ENCODE measurements at places on chromosomes 3 and 15.

DNA sequence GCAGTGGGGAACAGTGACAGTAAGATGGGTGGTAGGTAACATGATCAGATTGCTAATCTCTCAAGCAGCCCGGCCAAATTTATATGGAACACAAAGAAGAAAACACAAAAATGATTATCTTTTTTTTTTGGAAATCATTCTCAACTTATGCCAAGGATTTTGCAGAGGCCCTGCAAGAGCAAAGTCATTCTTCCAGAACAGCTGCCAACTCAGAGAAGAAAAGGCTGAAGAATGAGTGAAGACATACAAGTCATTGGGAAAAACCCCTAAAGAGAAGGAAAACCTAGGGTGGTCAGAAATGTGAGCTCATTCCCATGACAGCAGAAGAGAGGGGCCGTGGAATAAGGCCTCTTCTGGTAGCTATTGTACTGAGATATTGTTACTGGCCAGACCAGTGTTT lies 246.7 kb downstream of the SHOX2 start:
- no peak for DNase-seq

- DNase-seq, result no peak
Observed at GRCh38 chr15:74809242-74809641, 3.4 kb upstream of the LMAN1L start.

DNA sequence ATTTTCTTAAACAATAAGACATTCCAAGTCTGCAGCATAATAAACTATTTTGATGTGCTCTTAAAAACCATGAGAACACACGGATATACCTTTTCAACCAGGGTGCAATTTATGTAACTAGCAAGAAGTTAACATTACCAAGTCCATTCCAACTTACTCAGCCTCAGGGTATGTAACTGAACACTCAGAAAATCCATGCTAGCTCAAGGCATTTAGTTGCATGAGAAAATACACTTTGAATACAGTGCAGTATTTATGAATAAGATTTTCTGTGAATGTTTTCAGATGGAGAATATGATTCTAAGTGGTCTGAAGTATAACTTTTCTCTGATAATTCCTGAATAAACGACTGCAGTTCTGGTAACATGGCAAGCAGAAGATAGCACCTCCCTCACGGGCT lies 124.3 kb downstream of the SNRK start:
- peak; percentile 1 for DNase-seq

DNA sequence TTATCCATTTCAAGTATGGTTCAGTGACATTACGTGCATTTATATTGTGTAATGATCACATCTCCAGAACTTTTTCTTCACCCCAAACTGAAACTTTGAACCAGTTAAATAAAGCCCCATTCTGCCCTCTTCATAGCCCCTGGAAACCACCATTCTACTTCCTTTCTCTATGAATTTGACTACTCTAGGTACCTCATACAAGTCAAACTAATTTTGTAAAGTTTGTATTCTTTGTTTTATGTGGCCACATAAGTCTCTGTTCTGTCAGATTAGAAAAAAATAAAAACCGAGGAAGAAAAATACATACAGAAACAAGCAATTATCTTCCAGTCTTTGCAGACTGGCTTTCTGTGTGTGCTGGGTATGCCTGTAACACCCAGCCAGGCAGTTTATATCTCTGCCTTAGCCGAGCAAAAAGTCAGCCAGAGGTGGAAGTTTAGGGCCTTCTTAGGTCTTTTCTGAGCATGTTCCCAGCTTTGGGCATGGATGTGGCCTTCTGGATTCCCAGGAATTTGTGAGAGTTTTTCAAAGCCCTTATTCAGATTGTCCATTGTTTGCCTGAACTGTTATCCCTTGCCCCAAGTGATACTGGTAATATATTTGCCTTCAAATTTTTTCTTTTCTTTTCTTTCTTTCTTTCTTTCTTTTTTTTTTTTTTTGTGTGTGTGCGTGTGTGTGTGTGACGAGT lies 6.0 kb upstream of the GRAMD1C start:
- DNase-seq, result no peak

DNA sequence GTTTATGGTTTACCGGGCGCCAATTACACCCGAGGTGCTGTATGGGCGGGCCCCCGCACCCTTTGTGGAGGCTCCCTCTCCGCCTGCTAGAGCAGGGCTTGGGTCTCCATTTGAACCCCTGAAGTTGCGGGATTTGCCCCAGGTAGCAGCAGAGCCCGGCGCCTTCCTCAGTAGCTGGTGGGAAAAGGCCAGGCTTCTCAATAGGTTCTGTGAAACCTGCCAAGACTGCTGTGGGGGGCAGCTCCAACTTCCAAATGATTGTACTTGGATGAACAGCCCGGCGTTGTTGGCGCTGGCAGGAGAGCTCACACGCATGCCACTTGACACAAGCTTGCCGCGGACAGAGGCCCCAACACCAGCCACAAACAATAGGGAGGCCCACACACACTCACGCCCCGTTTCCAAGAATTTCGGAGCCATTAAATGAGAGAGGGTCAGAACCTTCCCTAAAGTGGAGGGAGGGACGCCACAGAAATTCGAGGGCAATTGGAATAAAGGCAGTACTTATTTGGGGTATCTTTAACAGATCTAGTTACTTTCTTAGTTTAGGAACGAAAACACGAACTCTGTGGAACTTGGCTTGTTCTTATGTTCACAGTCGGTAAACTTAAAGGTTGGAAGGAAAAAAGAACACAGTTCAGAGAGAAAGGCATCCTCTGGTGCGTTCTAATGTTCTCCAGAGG lies 1.4 kb downstream of the EPHB3 start:
- DNase-seq, result no peak

DNA sequence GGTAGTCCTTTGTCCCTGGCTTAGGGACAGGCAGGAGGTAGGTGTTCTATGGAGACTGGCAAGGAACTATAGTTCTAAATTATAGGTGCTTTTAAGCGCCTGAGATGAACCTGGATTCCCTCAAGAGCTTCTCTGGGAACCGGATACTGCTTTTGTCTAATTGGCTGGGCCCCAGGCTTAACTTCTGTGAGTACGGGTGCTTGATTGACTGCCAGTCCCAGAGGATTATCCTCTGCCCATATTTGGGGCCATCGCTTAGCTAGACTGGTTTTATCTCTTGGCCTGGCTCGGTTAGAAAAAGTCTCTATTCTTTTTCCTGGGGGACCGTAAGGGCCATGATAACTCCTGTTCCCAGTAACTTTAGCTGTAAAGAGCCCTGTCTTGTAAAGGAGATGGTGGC lies 339.1 kb downstream of the KCNH8 start:
- no peak for DNase-seq

GRCh38 chr3:116630494-116630893 lies 79.1 kb upstream of the TUSC7 start:
- DNase-seq, result no peak

DNA sequence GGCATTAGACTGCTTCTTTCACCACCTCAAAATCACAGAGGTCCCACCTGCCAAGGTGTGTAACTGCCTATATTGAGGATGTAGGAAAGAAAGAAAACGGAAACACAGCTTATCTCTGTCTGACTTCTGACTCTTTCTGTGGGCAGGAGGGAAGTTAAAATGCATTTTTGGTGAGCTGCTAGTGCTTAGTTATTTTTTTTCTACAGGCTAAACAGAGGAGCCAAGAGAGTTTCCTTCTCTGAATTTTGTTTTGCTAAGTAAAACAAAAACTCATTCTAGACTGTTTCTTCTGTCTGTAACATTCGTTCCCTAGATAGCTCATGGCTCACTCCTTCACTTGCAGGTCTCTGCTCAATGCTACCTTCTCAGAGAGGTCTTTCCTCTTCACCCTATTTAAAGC lies 18.8 kb upstream of the AMOTL2 start:
- no peak for DNase-seq

GRCh38 chr15:41105348-41106334 lies 10.4 kb downstream of the INO80 start:
- DNase-seq, result no peak

DNA sequence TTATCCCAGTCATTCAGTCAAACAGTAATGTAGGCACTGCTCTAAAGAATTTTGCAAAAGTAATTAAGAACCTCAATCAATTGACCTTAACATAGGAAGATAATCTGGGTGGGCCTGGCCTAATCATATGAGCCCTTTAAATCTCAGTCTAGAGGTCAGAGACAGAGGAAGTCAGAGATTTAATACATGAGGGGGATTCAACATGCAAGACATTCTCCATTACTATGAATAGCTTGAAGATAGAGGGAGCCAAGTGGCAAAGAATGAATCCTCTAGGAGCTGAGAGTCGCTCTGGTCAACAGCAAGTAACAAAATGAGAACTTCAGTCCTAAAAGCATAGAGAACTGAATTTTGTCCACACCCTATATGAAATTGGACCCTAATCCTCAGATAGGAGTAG lies 39.0 kb upstream of the MBNL1 start:
- DNase-seq, result no peak

DNA sequence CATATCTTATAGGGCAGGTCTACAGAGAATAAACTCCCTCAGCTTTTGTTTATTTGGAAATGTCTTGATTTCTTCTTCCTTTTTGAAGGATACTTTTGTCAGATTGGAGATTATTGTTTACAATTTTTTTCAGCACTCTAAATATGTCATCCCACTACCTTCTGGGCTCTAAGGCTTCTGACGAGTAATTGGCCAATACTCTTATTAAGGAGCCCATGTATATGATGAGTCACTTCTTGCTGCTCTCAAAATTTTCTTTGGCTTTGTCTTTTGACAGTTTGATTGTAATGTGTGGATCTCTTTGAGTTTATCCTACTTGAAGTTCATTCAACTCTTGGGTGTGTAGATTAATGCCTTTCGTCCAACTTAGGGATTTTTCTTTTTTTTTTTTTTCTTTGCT lies 28.9 kb upstream of the CD200R1L start:
- DNase-seq, result no peak

GRCh38 chr3:182740710-182741109 lies 52.6 kb upstream of the ATP11B start:
- DNase-seq, result no peak

DNA sequence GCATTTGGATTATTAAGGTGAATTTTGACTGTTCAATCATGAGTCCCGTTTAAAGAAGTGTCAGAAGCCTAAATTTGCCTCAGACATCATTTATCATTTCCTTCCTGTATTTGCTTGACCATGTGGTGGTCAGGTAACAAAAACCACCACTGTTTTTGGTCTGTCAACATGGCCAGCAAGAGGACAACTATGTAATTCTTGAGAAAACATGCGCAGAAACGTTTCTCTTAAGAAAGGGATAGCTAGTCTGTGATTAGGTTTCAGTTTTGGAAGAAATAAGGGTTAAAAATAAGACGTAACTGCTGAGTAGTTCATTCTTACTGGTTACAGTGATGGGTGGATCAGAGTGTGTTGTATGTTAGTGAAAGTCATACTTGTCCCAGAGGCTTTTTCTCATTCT lies 204.5 kb downstream of the AKAP13 start:
- DNase-seq, result no peak

- no peak for DNase-seq
Observed at GRCh38 chr3:3087279-3087678, 22.9 kb downstream of the IL5RA start.

- DNase-seq, result peak; percentile 88
Observed at GRCh38 chr15:68405378-68406250, 26.3 kb downstream of the ITGA11 start.

- no peak for DNase-seq
Observed at GRCh38 chr15:66760097-66760967, 58.3 kb downstream of the SMAD6 start.

DNA sequence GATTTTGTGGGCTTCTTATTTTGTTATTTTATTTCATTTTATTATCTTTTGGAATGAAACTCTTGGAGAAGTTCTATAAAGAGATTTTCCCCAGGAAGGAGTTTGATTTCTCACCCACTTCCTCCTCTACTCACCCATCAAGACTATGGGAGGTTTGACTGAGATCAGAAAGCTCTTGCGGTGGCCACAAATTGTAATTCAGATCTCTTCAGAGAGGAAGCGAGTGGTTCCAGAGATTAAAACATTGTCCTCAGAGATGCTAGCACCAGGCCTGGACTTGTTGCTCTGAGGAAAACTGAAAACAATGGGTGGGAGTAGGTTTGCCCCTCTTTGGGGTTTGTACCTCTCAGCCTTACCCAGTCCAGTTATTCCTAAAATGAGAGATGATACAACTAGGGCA lies 8.1 kb upstream of the MUC13 start:
- no peak for DNase-seq

- DNase-seq, result peak; percentile 94
Observed at GRCh38 chr3:187740421-187741399, 4.6 kb downstream of the BCL6 start.

DNA sequence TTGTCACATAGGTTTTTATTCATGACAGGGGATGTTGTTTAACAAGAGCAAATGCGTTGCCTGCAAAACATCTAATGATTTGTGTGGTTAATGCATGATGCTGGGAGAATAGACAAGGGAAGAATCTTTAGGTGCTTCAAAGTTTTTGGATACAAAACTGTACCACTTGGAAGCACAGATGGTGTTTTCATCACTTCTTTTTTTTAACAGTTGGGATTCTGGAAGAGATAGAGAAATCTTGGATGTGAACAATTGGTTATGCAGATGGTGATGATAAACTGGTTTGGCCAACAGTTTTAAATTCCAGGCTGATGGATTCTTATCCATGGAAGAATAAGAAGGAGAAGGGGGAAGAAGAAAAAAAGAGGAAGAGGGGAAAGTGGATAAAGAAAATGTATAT lies 379.4 kb downstream of the KCNH8 start:
- no peak for DNase-seq

DNA sequence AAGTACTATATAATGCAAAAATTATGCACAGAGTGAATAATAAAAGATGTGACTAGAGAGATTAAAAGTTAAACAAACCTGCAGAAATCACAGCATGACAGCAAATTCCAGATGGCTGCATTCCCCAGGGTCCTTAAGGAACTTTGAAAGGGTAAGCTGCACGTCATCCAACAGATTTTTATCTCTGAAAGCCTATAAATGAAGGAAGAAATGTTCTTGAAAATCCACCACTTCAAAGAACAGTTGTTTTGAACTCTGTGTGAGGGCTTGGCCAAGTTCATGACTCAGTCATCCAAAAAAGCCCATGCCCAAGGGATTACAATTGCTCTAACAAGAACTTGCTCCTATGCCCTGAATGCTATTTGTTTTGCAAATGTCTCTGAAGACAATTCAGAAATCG lies 603.6 kb downstream of the PLOD2 start:
- DNase-seq, result no peak

DNA sequence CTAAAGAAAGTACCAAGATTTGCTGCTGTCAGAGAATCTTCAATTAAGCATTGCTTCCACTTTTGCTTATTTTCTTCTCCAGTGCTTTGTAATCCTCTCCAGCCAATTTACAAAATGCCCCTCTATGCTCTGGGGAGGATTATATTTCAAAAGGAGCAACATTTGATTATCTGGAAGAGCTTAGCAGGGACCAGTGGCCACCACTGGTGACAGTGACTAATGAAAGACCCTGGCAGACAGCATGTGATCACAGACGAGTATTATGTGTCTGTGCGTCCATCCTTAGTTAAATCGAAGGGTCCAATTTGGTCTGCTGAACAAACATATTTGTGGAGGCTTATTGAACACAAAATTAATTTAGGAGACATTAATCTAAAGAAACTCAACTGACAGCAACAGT lies 152.6 kb downstream of the ZNF621 start:
- no peak for DNase-seq

DNA sequence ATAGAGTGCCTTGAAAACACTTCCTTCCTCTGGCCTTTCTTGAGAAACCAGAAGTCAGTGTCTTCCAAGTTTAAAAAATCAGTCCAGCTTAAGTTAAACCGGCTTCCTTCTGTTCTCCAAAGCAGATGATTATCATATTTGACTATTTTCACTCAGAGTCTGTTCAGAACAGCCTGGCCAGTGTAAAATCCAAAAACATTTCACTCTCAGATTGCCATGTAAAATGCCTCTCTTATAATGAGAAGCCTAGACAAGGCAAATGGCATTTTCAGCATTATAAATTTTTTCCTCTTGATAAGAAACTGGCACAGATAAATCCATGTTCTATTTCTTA lies 193.5 kb downstream of the TNIK start:
- no peak for DNase-seq

GRCh38 chr3:54986294-54986693 lies 58.4 kb upstream of the LRTM1 start:
- DNase-seq, result no peak

Measured in esophagus muscularis mucosa (tissue), 4 donors.